A549 (cell line): ENCODE measurements at places on chromosomes 7 and 10.

GRCh38 chr10:112735041-112735695 lies 214.9 kb upstream of the TCF7L2 start:
- no peak for DNase-seq

DNA sequence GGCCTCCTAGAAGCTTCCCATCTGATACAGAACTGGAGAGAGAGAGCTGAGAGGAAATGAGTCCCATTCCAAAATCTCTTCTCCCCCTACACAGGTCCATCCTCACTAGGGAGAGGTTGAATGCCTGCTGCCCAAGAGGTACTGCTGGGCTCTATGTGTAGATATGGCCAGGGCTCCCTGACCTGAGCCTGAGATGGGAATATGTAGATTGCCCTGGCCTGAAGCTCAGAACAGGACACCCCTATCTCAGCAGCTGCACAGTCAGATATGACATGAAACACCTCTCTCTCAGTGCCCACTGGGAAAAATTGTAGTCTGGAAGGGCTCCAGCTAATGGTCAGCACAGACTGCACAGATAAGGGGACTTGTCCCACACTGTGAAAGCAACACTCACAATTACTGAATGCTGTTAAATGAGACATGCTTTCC lies 3.1 kb upstream of the IFIT1B start:
- DNase-seq = no peak

GRCh38 chr10:103542764-103543616 lies 49.5 kb downstream of the NEURL1 start:
- DNase-seq = peak; percentile 48

DNA sequence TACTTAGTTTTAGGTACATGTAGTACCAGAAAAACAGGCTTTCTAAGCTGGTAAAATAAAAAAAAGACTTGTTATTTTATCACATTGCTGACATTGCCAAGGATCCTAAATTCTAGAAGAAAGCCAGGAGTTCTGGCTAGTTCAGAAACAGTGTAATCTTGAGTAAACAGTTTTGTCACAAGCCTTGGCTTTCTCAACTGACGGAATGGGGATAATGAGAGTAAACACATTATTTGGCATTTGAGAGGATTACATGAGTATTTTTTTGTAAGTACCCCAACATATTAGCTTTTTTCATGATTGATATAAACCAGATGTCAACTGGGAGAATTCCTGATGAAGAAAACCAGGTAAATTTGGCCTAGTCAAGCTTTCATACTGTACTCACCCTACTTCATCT lies 269.8 kb downstream of the SORCS1 start:
- DNase-seq = no peak

- DNase-seq = no peak
These were observed 38.6 kb downstream of the NACAD start for GRCh38 chr7:45050198-45050597.

DNA sequence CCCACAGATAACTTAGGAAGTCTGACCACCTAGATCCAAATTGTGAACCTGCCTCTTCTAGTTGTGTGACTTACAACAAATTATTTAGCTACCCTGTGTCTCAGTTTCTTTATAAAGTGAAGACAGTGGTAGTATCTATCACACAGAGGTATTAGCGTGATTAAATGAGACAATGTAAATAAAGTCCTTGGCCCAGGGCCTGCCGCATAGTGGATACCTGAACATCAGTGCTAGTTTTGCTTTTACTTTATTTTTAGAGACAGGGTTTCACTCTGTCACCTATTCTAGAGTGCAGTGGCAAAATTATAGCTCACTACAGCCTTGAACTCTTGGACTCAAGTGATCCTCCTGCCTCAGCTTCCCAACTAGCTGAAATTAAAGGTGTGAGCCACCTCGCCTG lies 177.1 kb downstream of the CDK14 start:
- DNase-seq = no peak

DNA sequence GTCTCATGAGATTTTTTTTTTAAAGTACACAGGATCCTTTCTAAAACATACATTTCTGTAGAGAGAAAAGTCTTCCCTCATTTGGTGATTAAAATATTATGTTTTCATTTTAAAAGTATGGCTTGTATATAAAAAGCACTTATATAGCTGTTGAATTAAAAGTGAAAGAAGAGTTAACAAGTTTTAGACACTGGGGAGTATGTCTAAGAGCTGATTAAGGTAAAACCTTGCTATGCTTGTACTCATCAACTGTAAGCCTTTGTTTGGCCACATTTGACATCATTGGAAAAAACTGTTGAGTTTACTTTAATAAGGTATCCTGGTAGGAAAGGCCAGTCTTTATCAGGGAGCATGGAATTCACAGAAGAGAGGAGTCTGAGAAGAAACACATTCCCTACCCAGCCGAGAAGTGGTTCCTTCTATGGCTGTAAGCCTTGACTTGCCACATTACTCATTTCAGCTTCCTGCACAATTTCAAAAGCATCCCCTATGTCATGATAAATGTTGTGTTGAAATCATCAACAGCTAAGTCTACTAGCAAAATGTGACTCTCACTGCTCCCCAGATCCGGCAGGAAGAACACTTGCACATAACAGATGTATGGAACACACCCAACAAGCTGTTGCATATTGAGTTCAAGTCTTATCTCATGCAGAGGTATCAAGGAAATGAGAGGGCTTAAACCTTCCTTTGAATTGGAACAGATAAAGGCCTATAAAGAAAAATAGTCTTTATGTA lies 171.8 kb upstream of the CDK1 start:
- no peak for DNase-seq

DNA sequence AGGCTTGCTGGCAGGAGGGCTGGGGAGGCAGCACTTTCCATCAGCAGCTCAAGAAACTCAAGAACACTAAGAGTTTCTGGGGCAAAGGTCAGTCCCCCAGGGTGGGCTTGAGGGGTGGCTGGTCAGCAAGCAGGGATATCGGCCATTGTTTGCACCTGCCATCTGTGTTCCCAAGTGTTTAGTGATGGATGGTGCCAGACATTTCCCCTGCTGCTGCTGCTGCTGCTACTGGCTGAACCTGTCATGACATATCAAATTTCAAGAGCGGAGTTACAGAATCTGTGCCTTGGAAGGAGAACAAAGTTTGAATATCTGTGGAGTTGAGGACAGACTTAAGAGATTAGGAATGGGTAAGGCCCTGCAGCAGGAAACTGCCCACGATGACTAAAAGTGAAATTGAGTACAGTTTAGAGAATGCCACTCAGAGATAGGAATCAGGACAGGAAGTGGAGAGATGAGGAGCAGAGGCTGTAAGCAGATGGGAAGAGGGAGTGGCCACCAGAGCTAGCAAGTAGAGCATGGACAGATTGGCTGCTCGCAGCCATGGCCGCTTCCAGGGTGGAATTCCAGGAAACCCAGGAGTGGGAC lies 39.2 kb upstream of the PPP1R3C start:
- no peak for DNase-seq

DNA sequence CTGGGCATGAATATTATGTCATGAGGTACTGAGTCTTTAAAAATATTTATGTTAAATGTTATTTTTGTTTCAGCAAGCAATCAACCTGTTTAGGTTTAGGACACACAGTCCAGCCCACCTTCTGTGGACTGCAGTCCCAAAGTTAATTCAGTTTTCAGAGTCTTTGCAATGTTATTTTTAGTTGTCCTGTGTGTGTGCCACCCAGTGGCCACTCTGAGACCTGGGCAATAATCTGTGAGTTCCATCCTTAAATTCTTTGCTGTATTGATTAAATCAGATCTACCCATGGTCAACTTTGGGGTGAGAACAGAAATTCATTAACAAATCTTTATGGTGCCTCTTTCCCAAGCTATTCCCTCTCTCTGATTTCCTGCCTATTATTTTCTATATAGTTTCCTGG lies 415.1 kb downstream of the CCSER2 start:
- DNase-seq = no peak

- DNase-seq = no peak
These were observed 545.4 kb upstream of the FZD8 start for GRCh38 chr10:36187380-36188079.

GRCh38 chr7:14430926-14431325 lies 441.5 kb upstream of the ETV1 start:
- DNase-seq = no peak

GRCh38 chr10:125739994-125740679 lies 20.6 kb downstream of the EDRF1 start:
- no peak for DNase-seq

DNA sequence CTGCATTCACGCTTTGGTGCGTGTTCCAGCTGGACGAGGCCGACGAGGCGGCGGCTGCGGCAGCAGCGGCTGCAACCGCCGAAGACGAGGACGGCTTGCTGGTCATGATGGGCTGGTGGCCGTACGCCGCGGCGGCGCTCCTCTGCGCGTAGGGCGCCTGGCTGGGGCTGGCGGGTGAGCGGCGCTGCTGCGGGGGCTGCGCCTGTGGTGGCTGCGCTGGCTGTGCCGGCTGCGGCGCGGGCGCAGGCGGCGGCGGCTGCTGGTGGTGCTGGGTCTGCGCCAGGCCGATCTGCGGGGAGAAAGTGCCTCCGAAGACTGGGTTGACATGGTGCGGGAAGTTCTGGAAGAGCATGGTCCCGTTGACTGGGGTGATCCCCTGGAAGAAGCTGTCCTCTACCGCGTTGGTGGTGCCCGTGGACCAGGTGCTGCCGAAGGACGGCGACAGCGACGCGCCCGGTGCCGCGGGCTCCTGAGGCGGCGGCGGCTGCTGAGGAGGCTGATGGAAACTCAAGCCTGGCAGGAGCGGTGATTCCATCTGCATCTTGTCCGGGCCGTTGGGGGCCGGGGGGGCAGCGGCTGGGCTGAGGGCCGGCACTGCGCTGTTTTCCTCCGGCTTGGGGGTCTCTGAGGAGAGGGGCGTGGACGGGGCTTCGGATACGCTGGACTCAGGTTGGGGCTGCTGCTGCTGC lies 51.1 kb downstream of the CPEB3 start:
- DNase-seq = peak; percentile 25

DNA sequence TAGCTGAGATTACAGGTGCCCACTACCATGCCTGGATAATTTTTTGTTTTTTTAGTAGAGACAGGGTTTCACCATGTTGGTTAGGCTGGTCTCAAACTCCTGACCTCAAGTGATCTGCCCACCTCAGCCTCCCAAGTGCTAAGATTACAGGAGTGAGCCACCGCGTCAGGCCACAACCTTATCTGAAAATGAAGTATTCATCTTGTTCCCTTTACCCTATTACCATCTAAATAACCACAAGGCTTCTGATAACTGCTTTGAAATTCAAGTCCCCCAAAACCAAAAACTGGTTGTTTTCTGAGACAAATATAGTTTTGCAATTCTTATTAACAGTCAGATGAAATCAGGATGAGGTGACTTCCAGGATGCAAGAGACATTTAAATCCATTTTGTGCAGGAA lies 2.4 kb downstream of the TCTN3 start:
- DNase-seq = no peak

DNA sequence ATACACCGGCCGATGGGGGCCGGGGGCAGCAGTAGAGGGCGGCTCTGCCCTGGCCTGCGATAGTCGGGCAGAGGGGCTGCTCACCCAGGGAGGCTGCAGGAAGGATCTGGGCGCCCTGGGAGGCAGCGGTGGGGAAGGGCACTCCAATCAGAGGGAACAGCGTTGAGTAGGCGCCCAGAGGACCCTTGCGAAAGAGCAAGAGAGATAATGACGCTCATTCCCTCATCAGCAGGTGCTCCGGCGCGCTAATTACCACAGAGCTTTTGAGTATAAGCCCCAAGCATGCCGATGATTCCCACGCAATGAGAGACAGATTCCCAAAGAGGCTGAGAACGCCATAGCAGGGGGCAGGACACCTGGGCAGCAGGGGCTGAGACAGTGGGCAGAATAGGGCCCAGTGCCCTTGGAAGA lies 215.3 kb downstream of the MAD1L1 start:
- DNase-seq = no peak

- DNase-seq = no peak
These were observed 49.7 kb downstream of the TSPAN15 start for GRCh38 chr10:69500864-69501468.

DNA sequence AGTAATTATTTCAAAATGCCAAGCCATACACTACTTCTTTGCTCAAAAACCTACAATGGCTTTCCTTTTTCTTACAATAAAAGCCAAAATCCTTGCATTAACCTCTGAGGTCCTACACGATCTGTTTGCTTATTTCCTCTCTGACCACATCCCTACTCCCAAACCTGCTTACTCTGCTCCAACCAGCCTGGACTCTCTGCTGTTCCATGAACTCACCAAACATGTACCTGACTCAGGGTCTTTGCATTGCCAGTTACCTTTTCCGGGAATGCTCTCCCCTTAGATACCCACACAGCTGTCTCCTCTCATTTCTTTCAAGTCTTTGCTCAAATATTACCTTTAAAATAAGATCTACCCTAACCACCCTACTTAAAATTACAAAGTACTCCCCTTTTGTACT lies 2.3 kb downstream of the ABCB4 start:
- DNase-seq = no peak

DNA sequence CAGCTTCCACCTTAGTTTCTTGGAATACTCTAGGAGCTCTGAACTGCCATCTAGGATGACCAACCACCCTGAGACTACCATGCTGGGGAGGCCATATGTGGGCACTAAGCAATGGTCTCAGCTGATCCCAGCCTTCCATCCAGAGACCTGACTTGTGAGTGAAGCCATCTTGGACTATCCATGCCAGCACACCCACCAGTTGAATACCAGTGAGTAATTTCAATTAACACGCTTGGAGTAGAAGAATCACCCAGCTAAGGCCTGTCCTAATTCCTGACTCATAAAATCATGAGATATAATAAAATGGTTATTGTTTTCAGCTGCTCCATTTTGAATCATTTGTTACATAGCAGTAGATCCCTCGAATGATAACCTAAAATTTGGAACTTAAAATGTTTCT lies 5.2 kb upstream of the KIF5B start:
- no peak for DNase-seq

- DNase-seq = no peak
These were observed 21.4 kb downstream of the ADCYAP1R1 start for GRCh38 chr7:31073326-31074119.

GRCh38 chr7:37111459-37111858 lies 337.2 kb downstream of the ELMO1 start:
- no peak for DNase-seq

DNA sequence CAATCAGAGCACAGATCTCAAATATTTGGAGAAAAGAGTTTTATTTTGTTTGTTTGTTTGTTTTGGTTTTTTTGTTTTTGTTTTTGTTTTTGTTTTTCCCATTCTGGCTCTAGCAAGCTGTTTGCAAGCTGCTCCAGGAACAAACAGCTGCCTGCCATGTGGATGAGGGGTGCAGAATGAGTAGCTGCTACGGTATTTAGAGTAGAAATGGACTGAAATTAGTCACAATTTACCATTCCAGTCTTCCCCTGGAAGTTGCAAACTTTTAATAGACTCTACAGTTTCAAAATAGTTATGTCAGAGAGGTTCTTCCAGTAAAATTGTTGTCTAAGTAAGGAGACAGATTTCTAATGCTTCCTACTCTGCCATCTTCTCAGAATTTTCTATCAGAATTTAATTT lies 27.1 kb upstream of the TAS2R16 start:
- DNase-seq = no peak

DNA sequence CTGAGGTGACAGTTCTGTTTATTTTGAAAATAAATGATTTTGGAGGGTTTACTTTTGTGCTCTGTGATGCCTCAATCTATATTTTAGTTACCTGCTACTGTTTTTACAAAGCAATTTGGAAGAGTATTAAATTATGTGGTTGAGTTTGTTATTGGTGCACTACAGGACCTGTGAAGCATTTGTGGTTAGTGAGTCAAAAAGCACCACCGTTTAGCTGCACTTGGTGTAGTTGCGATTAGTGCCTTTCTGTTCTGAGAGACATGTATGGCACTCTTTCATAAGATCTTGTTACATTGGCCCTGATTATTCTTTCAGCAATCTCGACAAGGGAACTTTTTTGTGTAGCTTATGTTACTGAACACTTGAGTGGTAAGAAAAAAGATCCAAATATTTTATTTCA lies 132.2 kb downstream of the BBS9 start:
- DNase-seq = no peak
